EH (cell line): ENCODE measurements at places on chromosomes 3 and 15.

DNA sequence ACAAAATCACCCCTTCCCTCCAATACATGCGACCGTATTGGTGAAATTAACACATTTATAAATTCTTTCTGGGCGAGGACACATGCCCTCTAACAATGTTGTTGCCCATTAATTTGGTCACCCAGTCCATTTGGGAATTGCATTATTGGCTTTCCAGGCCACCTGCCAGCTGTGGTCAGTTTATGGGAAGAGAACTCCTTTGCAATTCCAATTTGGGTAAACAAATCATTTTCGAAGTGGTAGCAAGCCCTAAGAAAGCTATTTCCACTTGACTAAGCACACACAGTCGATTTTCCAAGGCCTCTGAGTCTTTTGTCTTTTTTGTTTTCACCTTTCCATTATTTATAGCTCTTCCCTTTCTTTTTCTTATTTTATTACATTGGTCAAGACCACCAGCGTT lies 362.3 kb upstream of the RGMA start:
- DNase-seq = no peak

- no peak for DNase-seq
These were observed 45.1 kb downstream of the SEC22A start for GRCh38 chr3:123246866-123247265.

DNA sequence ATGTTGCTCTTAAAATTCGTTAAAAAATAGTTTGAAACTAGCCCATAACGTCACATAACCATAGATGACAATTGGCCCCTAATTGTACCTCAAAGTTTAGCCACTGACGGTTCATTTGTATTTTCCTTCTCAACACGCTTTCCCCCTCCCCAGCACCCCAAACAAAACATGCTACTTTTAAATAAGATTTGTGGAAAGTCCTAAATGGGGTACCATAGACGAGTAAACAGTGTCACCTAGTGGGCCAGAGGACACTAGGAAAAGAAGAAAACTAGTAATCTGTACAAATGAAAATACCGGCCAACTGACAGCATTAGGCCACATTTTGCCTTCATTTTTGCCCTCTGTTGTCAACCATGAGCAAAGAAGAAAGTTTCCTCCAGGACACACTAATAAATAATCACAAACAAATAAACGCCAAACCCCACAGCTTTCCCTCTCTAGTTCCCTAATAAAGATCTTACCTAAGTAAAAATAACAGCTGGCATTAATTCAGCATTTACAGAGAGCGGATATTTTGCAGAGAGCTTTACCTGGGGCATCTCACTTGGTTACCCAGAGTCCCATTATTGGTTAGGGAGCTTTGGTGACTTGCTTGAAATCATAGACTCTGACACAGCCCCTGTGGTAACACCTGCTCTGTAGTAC lies 175.1 kb upstream of the ATP11B start:
- DNase-seq = no peak

- DNase-seq = peak; percentile 89
These were observed 66.9 kb downstream of the SLCO2A1 start for GRCh38 chr3:133962849-133963248.

DNA sequence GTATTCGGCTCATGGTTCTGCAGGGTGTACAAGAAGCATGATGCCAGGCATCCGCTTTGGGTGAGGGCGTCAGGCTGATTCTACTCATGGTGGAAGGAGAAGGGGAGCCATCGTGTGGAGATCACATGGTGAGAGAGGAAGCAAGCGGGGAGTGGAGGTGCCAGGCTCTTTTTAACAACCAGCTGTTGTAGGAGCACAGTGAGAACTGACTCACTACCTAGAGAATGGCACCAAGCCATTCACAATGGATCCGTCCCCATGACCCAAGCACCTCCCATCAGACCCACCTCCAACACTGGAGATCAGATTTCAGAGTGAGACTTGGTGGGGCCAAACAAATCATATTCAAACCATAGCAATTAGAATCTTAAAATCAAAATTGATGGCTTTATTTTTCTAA lies 259.8 kb upstream of the CTDSPL start:
- DNase-seq = no peak
